T follicular helper cell (primary cell): ENCODE measurements at places on chromosomes 6 and 20.
A peak's percentile ranks its signal among the peaks of the same experiment; 100 is the strongest.

GRCh38 chr20:37856932-37857660 is 45.8 kb upstream of the VSTM2L start:
- no peak for DNase-seq

GRCh38 chr6:112289038-112289566 is 34.7 kb upstream of the LAMA4 start:
- no peak for DNase-seq

- no peak for DNase-seq
Measured at GRCh38 chr6:11738661-11739375, 39.8 kb downstream of the ADTRP start.

- no peak for DNase-seq
Measured at GRCh38 chr6:51675922-51676275, 411.5 kb downstream of the PKHD1 start.

- DNase-seq, result peak; percentile 25
Measured at GRCh38 chr20:53839423-53840176, 230.8 kb downstream of the BCAS1 start.

GRCh38 chr20:47551841-47552240 is 50.2 kb downstream of the NCOA3 start:
- DNase-seq, result no peak

GRCh38 chr6:160329188-160329587 is 19.0 kb upstream of the SLC22A3 start:
- no peak for DNase-seq

DNA sequence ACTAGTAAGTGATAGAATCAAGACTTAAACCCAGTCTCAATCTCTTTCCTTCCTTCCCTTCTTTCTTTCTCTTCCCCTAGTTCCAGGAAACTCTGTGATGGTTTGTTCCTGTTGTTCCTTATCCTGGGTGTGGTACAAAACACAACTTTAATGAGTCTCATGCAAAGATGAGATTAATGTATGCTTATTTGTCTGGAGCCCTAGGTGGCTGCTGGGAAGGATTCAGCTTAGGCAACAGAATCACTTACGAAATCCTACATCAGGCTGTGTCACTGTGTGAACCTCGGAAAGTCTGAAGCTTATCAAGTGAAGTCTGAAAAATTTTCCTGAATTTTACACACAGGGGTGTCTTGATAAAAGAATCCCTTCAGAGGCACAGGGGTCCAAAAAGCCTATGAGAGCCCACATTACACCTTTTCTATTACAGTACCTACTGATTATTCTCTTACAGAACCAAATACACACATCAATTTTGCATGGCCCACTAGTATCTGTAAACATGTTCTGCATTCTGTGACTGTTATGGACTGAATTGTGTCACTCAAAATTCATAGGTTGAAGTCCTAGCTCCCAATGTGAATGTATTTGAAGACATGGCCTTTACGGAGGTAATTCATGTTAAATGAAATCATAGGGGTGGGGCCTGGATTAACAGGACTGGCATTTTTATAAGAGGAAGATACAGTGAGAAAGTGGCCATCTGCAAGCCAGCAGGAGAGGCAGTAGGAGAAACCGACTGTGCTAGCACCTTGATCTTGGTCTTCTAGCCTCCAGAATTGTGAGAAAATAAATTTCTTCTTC is 144.7 kb downstream of the MYB start:
- no peak for DNase-seq

DNA sequence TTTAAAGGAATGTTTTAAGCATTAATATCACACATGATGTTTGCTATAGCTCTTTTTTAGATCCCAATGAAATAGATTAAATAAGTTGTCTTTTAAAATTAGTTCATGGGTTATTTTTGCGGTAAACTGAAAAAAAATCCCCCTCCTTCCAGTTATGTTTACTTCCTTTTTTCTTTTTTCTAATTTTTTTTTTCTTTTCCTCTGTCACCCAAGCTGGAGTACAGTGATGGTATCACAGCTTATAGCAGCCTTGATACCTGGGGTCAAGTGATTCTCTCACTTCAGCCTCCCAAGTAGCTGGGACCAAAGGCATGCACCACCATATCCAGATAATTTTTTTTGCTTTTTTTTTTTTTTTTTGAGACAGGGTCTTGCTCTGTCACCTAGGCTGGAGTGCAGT is 17.8 kb upstream of the SCAF8 start:
- DNase-seq, result no peak
